ENCODE measurements at places on chromosomes 7 and 10.

- no peak for DNase-seq
Observed at GRCh38 chr7:91550931-91551330, 286.7 kb downstream of the FZD1 start.

- no peak for DNase-seq
Observed at GRCh38 chr7:1602386-1602785, 32.6 kb upstream of the PSMG3 start.

GRCh38 chr7:31735991-31736982, 49.3 kb downstream of the PPP1R17 start:
- DNase-seq = peak; percentile 39

- DNase-seq = no peak
Observed at GRCh38 chr7:21640105-21640504, 97.3 kb downstream of the DNAH11 start.

DNA sequence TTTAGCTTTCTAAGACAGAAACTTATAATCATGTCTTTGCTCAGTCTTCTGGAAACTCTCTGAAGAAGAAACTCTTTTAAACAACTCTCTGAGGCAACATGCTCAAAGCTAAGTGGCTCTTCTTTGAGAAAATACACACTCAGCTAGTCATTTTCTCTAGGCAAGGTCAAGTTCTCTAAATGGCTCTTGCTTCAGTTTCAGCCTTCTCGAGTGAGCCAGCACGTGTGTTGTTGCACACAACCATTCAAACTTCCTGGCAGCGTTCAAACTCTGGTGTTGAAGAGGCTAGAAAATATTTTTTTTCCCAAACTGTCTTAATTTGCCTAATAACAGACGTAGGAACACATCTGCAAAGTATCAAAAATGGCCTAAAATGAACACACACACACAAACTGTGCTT, 129.1 kb downstream of the THSD7A start:
- no peak for DNase-seq
